IPS DF 19.7 (cell line): ENCODE measurements at places on chromosomes 13 and 19.

GRCh38 chr19:19591133-19591825 is 27.2 kb downstream of the PBX4 start:
- DNase-seq = no peak

DNA sequence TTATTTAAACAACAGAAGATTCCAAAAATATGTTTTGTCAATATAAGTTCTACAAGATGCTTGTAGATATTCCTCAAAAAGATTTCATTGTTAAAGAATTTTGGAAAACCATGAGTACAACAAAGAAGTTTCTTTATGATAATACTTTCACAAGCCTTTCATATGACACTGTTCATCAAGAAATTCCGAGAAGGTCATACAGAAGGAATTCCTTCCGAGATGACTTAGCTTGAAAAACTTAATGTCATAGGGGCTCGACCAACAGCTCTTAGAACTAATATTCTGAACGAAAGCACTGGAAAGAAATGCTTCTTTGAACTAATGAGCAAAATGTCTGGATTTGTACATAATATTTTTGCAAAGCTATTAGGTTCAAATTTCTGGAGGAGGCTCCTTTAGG is 403.4 kb downstream of the KLF5 start:
- DNase-seq = no peak

DNA sequence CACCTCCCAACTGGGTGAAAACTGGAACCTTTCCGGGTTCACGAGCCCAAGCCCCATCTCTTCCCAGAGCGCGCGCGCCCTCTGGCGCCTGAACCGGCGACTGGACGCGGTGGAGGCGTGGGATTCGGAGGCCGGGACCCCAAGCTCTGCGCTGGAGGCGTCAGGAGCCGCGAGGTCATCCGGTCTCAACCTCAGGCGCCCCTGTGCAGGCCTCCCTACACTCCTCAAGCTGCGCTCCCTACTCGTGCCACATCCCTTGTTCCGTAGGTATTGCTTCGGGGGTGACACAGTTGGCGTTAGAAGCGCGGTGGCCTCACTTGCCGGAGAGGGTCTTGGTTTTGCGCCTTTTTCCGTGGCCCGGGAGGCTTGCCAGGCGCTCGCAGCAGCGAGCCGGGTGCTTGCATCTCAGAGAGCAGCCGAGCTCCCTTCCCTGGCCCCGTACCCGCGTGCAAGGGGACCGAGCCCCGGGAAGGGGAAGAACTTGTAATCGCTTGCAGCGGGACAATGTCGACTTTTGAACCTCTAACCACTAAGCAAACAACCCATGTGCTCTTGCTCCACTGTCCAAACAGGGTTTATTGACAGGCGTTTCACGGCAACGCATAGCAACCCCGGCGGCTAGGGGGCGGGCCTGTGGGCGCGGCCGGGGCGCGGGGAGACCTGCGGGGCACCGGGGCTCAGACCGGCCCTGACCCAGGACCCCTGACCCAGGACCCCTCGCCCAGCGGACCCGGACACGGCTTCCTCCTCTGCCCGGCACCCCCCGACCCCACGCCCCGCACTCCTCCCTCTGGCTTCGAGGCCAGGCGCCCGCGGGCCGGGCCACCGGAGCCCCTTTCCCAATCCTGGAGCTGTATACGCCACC is 8.5 kb downstream of the CDX2 start:
- no peak for DNase-seq

DNA sequence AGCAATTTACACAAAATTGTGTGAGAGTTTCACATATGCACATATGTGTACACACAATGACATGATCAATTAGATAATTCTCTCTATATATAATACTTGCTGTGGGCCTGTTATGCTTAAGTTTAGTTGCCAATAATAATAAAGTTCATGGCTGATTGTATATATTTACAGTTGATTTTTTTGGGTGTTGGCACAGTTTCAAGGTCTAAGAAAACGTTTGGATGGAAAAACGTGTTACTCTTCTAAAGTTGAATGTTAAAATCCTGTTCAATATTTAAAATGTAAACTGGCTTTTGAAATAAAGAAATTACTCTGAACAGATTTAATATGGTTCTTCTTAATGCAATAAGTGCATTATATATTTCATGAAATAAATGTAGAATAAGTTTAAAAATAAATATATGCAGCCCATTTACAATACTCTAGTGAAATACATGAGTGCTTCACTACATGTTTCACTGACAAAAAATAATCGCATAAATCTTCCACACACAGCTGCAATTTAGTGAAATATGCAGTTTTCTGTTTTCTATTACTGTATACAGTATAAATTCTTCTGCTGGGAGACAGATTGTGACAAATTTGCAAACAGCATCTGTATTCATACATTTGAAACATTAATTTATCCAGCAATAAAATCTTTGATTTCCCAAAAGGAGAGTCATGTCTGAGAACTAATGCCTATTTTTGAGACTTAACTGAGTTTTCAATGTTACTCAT is 586.9 kb upstream of the KLHL1 start:
- DNase-seq = no peak

DNA sequence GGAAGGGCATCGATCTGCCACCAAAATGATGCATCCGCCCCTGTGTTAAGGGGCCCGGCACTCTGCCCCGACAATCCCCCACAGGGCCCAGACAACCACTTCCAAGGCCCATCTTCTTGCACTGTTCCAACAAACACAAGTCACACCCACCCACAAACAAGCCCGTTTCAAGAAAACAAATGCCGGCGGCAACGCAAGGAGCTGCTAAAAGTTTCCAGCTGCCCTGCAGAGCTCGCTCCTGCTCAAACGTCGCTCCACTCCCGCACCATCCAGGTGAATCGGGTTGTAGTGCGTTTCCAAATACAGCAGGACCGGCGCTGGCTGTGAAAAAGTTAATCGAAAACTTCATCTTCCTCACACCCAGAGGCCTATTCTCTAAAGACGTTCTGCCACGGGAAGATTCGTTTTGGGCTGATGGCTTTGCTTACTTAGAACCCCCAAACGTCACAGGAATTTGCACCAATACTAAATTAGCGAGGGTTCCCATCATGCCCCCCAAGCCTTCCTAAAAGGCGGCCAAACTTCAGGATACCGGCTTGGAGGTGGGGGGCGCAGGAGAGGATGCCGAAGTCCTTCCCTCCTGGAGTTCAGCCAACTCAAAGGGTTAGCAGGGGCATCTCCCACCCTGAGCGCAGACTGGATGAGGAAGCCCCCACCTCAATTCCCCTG is 107.4 kb upstream of the DOCK9 start:
- DNase-seq = no peak

- no peak for DNase-seq
Observed at GRCh38 chr13:75341028-75341427, 140.9 kb downstream of the TBC1D4 start.

DNA sequence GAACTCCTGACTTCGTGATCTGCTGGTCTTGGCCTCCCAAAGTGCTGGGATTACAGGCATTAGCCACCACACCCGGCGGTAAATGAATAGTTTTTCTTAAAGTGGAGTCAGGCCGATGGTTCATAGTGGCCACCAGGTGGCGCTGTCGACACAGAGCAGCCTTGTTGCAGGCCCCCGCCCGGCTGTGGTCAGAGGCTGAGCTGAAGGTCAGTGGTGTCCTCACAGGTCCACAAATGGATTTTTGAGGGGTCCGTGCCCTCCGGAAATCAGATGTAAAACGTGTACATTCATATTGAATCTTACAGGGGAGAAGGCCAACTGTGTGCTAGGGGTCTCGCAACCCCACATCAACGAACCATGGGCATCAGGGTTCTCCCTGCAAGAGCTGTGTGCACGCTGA is 13.4 kb upstream of the WDR18 start:
- no peak for DNase-seq

DNA sequence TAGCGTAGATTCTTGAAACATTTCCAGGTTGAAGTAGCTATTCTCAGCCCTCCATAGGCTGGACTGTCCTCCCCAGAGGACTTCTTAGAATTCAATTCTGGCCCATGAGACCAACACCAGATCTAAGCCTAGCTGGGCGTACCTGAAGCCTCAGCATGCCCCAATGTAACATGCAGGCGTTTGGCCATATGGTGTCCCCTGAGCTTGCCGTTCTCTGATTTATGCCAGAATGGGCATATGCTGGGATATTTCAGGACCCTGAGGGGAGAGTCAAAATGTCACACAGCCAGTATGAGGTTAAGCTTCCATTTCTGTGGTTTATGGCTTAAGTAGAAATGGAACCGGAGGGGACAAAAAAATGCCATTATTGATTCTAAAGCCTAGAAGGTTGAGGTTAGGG is 317.7 kb upstream of the OBI1 start:
- no peak for DNase-seq
